RPMI7951 (cell line): ENCODE measurements at places on chromosomes 5 and 9. TPM values are rescaled to one million over a fixed set of nuclear protein-coding genes. Genes with fewer than 3 reads are reported as not detected.

The LRRC19 gene
- total RNA-seq, result not detected in 2 replicates

The AMBP gene
- 0.48 and 4.6 TPM in 2 replicates for total RNA-seq

The GZMA gene
- not detected in 2 replicates for total RNA-seq

The ARAP3 gene
- 5.3 and 5.4 TPM in 2 replicates for total RNA-seq

The ANKDD1B gene
- not detected in 2 replicates for total RNA-seq

The SPINK4 gene
- total RNA-seq, result not detected in 2 replicates

GRCh38 chr5:91848453-91848852 lies 465.3 kb upstream of the ARRDC3 start:
- peak; percentile 50 for DNase-seq

DNA sequence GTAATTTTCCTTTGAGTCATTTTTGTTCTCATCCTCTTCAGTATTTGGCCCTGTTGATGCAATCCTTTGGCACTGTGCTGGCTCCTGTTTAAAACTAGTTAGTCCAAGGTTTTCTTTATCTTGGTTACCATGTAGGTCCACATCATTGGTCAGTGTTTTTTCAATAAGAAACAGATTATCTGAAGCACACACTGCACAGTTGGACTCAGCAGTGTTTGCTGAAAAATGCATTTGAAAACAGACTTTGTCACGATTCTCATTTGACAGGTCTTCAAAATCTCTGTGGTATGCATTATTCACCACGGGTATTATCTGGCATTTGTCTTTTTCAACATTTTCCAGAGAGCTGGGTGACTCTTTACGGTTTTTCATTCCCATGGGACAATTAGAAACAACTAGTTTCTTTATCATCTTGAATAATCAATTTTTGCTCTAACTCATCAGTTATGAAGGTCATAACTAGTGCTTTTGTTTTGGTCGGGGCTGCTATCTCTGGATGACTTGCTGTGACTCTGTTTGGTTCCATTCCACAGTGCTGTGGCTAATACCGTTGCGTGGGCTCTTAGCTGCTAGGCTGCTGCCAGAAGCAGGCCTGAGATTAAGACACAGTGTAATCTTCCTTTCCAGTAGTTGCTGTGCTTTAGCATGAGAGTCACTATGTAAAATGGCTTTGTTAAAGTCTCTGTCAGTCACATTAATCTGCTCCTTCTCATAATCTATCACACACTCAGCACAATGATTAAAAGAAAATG lies 36.2 kb downstream of the NUDT12 start:
- DNase-seq, result no peak

DNA sequence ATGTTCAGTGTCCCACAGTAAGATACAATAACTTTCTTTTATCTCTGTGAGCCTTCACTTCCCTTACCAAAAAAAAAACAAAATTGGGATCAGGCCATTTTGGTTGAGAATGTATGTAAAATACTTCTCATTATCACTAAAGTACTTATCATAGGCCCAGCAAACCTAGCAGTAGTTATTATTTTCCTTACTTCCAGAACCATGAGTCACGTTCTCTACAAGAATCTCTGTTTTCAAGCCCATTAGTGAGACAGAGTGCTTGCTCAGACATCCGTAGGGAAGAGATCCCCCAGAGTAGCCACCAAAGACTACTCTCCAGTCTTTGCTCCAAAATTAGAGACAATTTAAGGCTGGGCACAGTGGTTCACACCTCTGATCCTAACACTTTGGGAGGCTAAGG lies 103.9 kb upstream of the NR5A1 start:
- no peak for DNase-seq

DNA sequence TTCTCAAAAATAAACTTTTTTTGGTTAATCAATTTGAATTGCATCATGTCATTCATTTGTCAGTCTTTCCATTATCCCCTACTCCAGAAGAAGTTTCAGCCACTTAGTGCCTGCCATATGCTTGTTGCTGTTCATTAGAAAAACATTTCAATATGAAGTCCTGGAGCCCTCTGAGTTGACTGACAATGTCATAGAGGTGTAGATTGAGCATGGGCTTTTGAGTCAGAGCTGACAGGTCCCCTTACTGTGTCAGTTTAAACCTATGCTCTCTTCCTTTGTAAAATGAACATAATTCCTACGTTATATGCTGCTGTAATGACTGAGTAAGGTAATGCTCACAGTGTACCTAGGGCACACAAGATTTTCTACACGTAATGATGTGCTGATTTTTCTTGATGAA lies 114.0 kb downstream of the CTNND2 start:
- DNase-seq, result no peak

GRCh38 chr9:29297592-29297991 lies 1724.3 kb upstream of the C9orf72 start:
- DNase-seq, result no peak

DNA sequence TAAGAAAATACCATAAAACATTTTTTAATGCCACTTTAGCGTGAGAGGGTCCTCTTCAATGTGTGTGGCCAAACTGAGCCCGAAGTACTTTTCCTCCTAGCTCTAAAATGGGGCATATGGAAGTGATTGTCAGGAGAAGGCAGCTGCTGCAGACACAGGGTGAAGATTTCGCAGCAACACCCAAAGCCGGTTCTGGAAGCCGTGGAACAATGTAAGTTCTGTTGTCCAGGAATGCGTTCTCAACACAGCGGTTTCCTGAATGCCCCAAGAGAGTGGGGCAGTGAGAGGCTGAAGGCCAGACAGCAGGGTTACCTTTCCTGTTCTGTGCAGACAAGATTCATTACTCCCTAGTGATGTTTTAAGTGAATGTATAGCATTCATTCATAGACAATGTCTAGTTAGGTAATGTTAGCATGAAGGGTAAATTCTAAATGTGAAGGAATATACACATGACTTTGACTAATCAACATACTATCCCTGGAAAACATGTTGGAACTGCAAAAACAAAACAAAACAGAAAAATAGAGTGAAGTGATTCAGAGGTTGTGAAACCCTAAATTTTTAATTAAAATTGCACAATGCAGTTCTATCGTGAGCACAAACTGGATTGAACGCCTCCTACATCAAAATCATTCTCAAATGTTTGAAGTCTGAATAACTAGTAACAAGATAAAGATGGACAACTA lies 197.0 kb upstream of the SEMA6A start:
- DNase-seq, result peak; percentile 35

GRCh38 chr5:148909766-148910165 lies 83.4 kb downstream of the ADRB2 start:
- no peak for DNase-seq

DNA sequence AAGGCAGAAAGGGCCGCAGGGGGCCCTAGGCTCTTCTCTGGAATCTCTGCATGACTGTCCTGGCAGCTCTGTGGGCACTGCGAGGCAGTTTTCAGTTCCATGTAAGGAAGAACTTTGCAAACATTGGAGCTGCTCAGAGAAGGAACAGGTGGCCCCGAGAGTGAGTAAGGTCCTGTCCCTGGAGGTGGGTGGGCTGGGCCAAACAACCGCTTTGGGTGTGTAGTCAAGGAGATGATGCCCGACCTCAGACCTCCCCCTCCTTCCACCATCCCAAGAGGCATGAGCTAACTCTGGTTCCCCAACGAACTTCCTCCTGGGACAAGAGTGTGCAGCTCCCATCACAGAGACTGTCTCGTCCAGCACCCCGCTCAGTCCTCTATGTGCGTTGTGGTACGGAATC lies 20.5 kb downstream of the CSF1R start:
- DNase-seq, result peak; percentile 93

DNA sequence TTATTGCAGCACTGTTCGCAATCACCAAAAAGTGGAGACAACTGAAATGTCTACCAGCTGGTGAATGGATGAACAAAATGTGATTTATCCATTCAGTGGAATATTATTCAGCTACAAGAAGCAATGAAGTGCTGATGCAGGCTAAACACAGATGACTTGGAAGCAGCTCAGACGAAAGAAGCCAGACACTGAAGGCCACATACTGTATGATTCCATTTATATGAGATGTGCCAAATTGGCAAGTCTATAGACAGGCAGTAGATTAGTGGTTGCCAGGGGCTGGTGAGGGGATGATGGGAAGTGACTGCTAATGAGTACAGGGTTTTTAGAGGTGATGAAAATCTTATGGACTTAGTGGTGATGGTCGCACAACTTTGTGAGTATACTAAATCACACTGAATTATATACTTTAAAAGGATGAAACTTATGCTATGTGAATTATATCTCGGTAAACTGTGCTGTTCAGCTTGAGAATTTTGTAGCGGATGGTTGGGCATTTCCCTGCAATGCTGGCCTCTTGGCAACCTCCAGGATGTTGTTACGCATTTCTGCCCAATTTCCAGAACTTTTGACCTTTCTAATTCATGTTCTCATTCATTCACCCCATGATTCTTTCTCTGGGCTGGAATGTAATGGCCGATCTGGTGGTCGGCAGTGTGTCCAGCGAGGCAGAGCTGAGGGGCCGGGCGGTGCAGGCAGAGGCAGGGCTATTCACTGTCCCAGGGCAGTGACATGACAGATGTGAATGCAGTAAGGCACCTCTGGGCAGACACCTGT lies 22.0 kb upstream of the WNK2 start:
- no peak for DNase-seq

DNA sequence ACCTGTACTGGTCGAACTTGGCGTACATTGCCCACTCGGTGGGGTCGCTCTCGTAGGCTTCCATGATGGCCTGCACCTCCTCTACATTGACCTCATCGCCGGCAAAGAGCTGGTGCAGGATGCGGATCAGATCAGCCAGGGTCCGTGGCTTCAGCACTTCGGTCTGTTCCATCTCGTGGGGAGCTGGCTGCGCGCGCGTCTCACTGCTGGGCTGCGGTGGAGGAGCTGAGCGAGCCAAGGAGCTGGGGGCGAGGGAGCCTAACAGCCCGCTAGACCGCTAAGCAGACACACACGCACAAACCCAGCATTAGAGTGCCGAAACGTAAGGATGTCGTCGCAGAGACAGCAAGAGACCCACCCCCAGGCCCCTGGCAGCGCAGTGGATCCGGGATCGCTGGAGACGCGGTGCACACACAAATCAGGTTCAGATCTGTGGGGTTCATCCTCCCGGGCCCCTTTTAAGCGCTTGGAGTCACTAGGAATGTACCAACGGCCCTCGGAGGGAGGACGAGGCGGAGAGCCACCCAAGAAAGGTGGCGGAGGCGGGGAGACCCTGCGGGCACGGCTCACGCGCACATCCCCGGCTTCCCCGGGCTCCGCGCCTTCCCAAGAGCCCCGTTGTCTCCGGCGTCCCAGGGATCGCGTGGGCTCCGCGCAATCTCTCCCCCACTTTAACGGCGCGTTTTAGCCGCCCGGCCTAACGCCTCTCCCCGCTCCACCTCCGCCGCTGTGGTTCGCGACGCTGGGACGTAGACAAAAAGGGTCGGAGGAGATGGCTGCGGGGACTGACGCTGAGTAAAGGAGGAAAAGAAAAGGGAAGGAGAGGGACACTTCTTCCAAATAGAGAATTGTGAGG lies at the start of gene CDO1:
CDO1 (minus strand) TSS at position 434 of the 856 bp plus-strand sequence; CDS start at position 172, 262 bp downstream.
- DNase-seq, result peak; percentile 52

GRCh38 chr5:32836176-32836575 lies 125.1 kb downstream of the NPR3 start:
- DNase-seq, result peak; percentile 11

DNA sequence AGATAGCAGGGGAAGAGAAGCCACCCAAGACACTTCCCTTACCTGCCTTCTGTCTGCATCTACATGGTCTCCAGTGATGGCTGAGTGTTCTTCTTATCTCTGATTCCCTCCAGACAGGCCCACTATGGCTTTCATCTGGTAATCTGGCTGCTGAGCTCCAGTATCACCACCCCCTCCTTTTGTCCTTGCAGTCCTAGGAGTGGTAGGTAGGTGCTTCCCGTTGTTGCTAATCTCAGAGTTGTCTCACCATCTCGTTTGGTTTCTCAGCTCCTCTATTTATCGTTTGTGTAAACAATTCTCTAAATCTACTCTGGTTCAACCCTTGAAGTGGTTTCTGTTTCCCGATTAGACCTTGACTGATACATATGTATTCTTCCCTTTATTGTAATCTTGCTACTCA lies 243.8 kb upstream of the RFX3 start:
- no peak for DNase-seq

DNA sequence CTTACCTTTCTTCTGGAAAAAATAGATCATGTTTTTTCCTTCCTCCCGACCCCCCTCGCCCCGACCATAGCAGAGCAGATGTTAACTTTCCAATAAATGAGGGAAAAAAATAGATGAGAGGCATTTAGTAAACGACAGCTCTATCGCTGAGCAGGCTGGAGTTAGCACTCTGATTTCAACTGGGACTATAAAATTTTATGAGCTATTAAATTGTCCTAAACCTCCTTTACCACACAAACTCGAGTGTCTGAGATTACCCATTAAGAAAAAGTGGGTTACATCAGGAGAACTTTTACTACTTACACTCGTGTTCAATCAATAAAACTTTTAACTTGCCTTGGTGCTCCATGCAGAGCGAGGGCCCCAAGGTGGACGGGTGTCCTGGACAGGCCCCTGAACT lies 59.8 kb upstream of the RNU6ATAC start:
- DNase-seq, result no peak

DNA sequence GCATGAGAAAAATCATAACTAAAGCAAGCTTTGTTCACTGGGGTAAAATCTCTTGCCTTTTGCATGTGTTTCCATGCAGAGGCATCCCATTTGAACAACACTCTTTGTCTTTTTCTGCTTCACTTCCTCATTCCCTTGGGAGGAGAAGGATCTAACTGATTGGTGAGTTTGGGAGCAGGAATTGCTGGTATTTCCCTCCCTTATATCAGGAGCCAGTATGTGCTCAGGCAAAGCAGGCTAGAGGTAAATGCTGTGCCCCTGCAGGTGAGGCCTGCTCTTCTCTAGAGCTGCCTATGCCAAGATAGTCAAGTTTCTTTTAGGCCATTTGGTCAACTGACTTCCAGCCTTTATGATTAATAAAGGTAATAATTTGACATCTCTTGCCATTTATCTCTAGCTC lies 179.9 kb downstream of the COX7C start:
- no peak for DNase-seq

DNA sequence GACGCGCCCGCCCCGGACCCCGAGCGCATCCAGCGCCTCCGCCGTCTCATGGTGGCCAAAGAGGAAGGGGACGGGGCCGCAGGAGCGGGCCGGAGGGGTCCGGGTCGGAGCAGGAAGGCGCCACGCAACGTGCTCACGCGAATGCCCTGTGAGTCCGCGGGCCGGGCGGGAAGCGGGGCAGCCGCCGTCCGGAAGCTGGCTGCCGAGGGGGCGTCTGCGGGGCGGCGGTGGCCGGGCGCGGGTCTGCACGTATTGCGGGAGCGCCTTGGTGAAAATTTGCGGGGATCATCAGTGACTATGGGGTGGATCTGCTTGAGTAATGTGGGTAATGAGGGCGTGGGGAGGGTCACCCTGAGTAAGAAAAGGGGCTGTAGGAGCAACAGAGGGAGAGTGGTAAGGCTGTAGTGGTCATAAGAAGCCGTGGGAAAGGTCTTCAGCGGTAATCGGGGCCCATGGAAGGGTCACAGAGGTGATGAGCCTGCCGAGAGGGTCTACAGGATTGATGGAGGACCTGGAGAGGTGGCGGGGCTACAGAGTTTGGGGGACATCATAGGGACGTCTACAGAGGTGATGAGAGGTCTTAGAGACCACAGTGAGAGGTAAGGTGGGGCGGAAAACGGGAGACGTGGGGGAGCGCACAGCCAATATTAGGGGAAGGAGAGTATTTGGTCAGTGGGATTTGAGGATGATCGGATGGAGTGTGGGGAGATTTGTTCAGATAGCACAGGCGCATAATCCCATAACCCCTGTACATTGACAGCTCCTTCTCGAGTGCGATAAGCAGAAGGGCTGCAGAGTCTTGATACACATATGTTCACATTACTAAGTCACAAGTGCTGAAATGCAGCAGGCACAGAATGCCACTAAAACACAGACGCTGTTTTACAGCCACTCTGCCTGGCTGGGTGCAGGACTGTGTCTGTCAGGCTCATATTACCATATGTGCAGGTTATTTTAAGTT lies 819 bp downstream of the LSM11 start:
- no peak for DNase-seq
